ENCODE measurements at places on chromosomes 3 and 15. TPM values are rescaled to one million over a fixed set of nuclear protein-coding genes. Genes with fewer than 3 reads are reported as not detected.

SLCO2A1 gene
- 0.62 TPM for total RNA-seq

DNA sequence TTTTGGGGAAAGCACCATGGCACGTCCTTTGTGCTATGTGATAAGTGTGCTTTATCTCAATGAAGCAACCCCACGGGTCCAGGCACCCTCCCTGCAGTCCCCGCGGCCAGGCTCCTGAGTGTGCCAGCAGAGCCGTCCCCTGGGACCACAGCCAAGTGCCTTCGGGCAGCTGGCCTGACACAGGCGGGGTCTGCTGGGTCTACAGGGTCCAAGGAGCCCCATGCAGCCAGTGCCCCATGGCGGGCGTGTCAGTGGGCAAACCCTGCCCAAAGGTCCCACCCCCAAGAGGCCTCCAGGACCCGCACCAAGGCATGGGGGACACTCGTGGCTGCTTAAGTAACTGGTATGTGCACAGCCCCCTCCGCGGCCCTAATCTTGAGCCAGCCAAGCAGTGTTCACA, 35.3 kb downstream of the KLHL25 start:
- H3K4me1 ChIP-seq: peaks cover 5% of the 10 kb centered on the region
- no peaks in the 10 kb centered on the region for H3K27me3 ChIP-seq
- DNase-seq: no peak
- H3K36me3 ChIP-seq: no peaks in the 10 kb centered on the region
- no peak overlapping the region for H3K4me3 ChIP-seq

IL20RB gene
- 1.7 TPM for total RNA-seq

PGBD4 gene
- 2.3 TPM for total RNA-seq

- peaks cover 9% of the 10 kb centered on the region for H3K36me3 ChIP-seq
- no peak overlapping the region for H3K4me3 ChIP-seq
- H3K27me3 ChIP-seq: no peaks in the 10 kb centered on the region
- H3K27ac ChIP-seq: no peak overlapping the region
- peak; percentile 13 for DNase-seq
These were observed 29.6 kb downstream of the PSMD6 start for GRCh38 chr3:63993653-63994079.

CCRL2 gene
- total RNA-seq: not detected

CERS3 gene
- not detected for total RNA-seq

All from Panc1 (cell line).